ENCODE measurements at places on chromosomes 6 and 20.
A peak's percentile ranks its signal among the peaks of the same experiment; 100 is the strongest.

DNA sequence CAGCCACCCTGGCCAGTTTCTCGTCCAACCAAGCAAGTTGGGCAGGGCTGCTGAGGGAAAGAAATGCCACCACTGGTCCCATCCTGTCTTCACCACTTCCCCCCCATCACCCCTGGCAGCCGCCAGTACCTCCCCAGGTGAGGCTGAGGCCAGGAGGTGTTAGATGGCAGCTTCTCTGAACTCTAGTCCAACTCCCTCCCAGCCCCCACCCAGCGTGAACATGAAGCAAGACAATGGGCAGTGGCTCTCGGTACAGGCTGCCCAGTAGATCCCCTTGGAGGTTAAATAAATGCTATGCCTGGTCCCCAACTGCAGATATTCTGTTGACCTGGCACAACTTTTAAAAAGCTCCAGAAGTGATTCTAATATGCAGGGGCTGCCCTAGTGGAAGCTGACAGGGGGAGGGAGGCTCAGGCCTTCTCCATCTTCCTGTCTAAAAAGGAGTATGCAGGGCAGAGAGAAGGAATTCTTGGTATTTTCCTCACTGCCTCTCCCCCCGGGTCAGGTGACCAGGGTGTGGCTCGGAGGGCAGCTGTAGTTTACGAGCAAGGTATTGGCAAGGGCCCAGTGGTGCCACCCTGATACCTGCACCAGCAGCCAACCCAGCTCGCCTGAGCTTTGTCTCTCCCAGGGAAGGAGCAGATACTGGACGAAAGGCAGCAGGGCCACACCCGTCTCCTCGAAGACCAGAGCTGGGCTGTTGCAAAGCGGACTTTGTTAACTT, 25.7 kb downstream of the KCNK5 start:
- no peak for DNase-seq

- no peak for DNase-seq
Measured at GRCh38 chr20:8144282-8145245, 12.5 kb downstream of the PLCB1 start.

DNA sequence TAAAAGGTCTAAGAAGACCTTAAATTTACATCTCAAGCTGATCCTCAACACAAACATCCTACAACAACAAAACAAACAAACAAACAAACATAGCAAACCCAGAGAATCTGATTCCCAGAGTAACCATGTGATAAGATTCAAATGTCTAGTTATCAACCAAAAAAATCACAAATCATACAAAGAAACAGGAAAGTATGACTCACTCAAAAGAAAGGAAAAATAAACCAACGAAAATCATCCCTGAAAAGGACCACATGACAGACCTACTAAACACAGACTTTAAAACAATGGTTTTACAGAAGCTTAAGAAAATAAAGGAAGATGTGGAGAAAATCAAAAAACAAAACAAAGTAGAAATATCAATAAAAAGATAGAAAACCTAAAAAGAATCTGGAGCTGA, 18.1 kb downstream of the VNN1 start:
- no peak for DNase-seq

- no peak for DNase-seq
Measured at GRCh38 chr6:130033949-130034348, 15.6 kb downstream of the L3MBTL3 start.

- DNase-seq = peak; percentile 52
Measured at GRCh38 chr20:48052475-48052835, 267.2 kb upstream of the SULF2 start.

Data from NCI-H1092 (cell line).